Lung (tissue), 17 donors: ENCODE measurements at places on chromosomes 2 and 18. TPM values are rescaled to one million over a fixed set of nuclear protein-coding genes. Genes with fewer than 3 reads are reported as not detected.

GRCh38 chr18:42039396-42039795, 84.4 kb downstream of the PIK3C3 start:
- no peaks in the 10 kb centered on the region for H3K4me1 ChIP-seq
- H3K27ac ChIP-seq, result no peak overlapping the region
- DNase-seq, result no peak
- H3K27me3 ChIP-seq, result no peaks in the 10 kb centered on the region

DNA sequence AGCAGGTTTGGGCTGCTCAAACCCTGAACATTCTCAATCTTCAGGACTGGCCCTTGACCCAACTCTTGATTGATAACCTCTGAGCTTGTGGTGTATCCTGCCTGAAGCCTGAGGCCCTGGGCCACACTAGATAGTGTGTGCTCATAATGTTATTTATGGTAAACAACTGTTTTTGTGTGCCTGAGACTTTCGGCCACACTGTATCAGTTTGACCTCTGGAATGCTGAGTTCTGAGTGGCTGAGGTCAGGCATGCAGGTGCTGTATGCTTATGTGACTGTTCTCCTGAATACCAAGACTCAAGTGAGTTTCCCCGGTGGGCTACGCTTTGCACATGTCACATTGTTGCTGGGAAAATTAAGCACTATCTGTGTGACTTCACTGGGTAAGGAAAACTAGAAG, 82.2 kb upstream of the RMP24 start:
- H3K4me1 ChIP-seq, result no peaks in the 10 kb centered on the region
- DNase-seq, result no peak
- no peak overlapping the region for H3K27ac ChIP-seq
- H3K27me3 ChIP-seq, result no peaks in the 10 kb centered on the region
- H3K36me3 ChIP-seq, result no peaks in the 10 kb centered on the region
- no peak overlapping the region for H3K4me3 ChIP-seq

- no peak for DNase-seq
- no peaks in the 10 kb centered on the region for H3K27me3 ChIP-seq
- no peak overlapping the region for H3K27ac ChIP-seq
- H3K36me3 ChIP-seq, result no peaks in the 10 kb centered on the region
These were observed 86.4 kb upstream of the FN1 start for GRCh38 chr2:215522237-215522636.

- H3K27ac ChIP-seq, result no peak overlapping the region
- DNase-seq, result peak; percentile 46
- H3K4me1 ChIP-seq, result no peaks in the 10 kb centered on the region
These were observed 28.8 kb upstream of the DDX18 start for GRCh38 chr2:117785740-117786139.

GRCh38 chr2:1081451-1082225, 131.0 kb downstream of the SNTG2 start:
- no peak overlapping the region for H3K4me3 ChIP-seq
- no peaks in the 10 kb centered on the region for H3K36me3 ChIP-seq
- H3K4me1 ChIP-seq, result no peaks in the 10 kb centered on the region

DNA sequence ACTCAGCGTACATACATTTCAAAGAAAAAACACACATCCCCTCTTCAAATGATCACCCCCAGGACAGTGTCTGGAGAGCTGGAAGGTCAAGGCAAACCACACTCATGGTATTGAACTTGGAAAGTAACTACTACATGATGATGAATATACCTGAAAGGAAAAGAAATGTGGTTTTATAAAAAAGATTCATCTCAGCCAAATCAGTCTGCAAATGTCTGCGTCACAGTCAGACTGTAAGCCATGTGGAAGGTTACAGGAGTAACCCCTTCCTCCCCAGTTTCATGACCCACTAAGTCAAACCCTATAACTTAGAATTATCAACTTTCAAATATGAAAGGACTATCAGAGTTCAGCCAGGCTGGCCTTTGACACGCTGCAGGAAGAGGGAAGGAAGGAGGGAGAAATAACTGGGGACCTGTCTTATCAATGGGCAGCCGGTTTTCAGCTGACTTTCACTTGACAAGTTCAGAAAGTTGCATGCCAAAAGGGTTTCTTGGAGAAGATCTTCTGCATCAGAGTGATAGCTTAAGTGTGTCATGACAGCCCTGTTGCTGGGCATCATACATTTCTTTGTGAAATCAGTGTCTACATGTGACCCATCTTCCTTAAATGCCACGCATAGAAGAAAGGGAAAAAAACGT, 7.0 kb upstream of the BMP10 start:
- H3K27me3 ChIP-seq, result no peaks in the 10 kb centered on the region
- DNase-seq, result no peak
- no peaks in the 10 kb centered on the region for H3K36me3 ChIP-seq
- H3K4me3 ChIP-seq, result no peak overlapping the region
- no peak overlapping the region for H3K27ac ChIP-seq

- DNase-seq, result peak; percentile 5
- peaks cover 15% of the 10 kb centered on the region for H3K4me1 ChIP-seq
- H3K4me3 ChIP-seq, result no peak overlapping the region
- no peaks in the 10 kb centered on the region for H3K27me3 ChIP-seq
- no peaks in the 10 kb centered on the region for H3K36me3 ChIP-seq
- H3K27ac ChIP-seq, result no peak overlapping the region
These were observed 127.3 kb downstream of the HDAC4 start for GRCh38 chr2:239273280-239274234.

GRCh38 chr2:236886456-236886855, 199.2 kb upstream of the COPS8 start:
- H3K27me3 ChIP-seq, result no peaks in the 10 kb centered on the region
- H3K4me3 ChIP-seq, result no peak overlapping the region
- peaks cover 3% of the 10 kb centered on the region for H3K4me1 ChIP-seq
- no peaks in the 10 kb centered on the region for H3K36me3 ChIP-seq
- DNase-seq, result peak; percentile 57

GRCh38 chr2:199101487-199101886, 356.3 kb downstream of the SATB2 start:
- no peaks in the 10 kb centered on the region for H3K4me1 ChIP-seq
- DNase-seq, result no peak
- no peaks in the 10 kb centered on the region for H3K36me3 ChIP-seq

- peaks cover 3% of the 10 kb centered on the region for H3K36me3 ChIP-seq
- peaks cover 15% of the 10 kb centered on the region for H3K4me1 ChIP-seq
- H3K4me3 ChIP-seq, result peak overlapping the region; percentile 91
- no peak for DNase-seq
- H3K27me3 ChIP-seq, result no peaks in the 10 kb centered on the region
These were observed 678 bp upstream of the ZNF24 start for GRCh38 chr18:35344736-35345459.

DNA sequence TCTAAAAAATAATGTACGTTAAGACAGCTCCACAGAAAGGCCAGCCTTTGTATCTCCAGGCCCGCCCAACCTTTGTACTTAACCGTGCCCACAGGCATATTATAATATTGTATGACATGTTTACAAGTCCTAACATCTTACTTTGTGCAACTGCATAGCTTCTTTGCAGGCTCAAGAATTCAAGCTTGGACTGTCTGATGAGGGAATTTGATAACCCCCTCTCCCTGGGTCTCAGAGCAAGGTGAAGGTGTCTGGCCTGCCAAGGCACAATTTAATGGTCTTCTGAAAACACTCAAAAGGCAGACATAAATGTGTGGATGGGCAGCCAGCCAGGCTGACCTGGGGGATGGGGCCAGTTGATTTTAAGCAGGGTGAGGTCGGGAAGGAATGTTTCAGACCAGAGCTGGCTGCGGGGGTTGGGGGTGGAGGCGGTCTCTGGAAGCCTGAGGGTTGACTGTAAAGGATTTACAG, 732.7 kb upstream of the FANCL start:
- no peaks in the 10 kb centered on the region for H3K27me3 ChIP-seq
- H3K4me1 ChIP-seq, result no peaks in the 10 kb centered on the region
- H3K4me3 ChIP-seq, result no peak overlapping the region
- DNase-seq, result peak; percentile 29

DNA sequence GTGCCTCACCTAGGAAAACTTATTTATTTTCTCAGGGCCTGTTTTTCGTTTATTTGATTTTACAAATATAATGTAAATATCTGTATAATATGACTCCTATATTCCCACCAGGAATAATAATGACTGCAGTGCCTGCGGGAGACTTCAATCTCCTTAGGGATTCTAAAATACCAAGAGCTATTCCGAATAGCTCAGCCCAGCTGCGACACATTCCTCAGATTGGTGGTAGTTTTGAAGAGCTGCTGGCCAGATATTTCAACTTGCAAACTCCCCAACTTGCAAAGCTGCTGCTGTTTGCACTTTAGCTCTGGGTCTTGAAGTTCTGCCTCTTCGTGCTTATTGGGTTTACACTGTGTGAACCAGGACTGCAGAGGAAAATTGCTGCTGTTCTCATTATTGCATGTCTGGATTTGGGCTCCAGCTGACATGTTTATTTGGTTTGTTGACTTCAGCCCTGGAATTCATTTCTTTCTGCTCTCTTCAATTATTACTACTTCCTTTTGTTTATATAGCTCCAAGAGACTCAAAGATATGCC, 480.2 kb upstream of the CHST9 start:
- no peak overlapping the region for H3K27ac ChIP-seq
- H3K4me1 ChIP-seq, result peaks cover 2% of the 10 kb centered on the region
- H3K4me3 ChIP-seq, result no peak overlapping the region
- no peaks in the 10 kb centered on the region for H3K27me3 ChIP-seq
- DNase-seq, result peak; percentile 4
- no peaks in the 10 kb centered on the region for H3K36me3 ChIP-seq

DNA sequence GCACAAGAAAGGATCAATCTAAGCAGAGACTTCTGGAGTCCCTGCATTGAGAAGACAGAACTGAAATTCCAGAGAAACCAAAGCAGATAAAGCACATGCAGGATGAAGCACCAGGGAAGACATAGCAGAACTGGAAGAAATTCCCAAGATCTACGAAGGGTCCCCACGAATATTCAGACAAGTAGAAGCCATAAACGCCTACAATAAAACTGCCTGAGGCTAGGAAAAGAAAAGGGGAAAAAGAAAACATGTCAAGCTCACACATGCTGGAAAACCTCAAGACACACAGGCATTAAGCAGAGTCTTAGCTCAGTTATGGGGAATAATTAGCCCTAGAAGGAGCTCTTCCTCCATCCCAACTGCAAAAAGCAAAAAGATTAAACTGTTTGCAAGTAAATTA, 171.2 kb downstream of the NBAS start:
- no peak for DNase-seq
- H3K27me3 ChIP-seq, result no peaks in the 10 kb centered on the region
- no peak overlapping the region for H3K4me3 ChIP-seq
- H3K27ac ChIP-seq, result no peak overlapping the region
- H3K36me3 ChIP-seq, result peaks cover 4% of the 10 kb centered on the region
- no peaks in the 10 kb centered on the region for H3K4me1 ChIP-seq

DNA sequence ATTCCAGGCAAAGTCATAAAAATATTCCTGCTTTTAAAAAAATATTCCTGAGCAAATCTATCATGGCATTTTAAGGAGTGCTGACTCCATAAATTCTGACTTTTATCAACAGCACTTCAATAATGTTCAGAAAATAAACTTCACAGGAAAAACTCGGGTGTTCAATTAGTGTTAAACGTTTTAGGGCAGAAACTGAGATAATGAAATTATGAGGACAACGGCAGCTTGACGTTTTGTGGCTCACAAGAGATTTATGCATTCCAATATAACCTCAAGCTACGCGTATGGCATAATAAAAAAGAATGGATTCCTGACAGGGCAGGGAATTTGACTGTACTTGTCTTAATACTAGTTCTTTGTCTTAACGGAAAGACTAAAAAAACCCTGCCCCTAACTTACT, 133.2 kb downstream of the ICOS start:
- no peak overlapping the region for H3K4me3 ChIP-seq
- H3K27ac ChIP-seq, result no peak overlapping the region
- H3K4me1 ChIP-seq, result no peaks in the 10 kb centered on the region

DNA sequence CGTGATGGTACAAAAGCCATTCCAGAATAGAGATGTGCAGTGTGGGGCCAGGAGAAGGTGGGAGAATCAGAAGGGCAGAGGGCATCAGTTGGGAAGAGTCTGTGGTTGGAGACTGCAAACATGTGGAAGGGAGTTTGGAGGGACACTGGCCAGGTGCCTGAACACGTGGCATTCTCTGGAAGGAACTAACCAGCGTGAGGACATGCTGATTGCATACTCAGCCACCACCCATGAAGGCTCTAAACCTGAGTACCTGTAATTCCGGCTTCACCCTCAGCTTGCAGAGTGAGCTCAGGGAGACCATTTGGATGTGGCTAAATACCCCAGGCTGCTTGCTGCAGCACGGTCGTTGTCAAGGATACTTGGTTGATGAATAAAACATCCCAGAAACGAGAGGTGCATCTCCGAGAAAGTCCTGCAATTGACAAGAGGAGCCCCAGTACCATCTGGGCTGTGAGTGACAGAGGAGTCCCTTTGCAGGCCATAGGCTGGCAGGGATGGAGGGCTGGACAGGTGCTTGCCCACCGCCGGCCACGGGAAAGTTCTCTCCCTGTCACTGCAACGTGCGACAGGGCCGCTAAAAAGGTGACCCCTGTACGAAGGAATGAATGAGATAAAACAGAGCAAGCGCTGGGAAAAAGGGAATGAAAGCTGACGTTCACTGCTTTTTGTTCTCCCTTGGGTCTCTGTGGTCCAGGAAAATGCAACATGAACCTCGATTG, 5.0 kb downstream of the ACKR3 start:
- no peaks in the 10 kb centered on the region for H3K36me3 ChIP-seq
- peaks cover 57% of the 10 kb centered on the region for H3K4me1 ChIP-seq
- DNase-seq, result no peak
- no peak overlapping the region for H3K4me3 ChIP-seq

DNA sequence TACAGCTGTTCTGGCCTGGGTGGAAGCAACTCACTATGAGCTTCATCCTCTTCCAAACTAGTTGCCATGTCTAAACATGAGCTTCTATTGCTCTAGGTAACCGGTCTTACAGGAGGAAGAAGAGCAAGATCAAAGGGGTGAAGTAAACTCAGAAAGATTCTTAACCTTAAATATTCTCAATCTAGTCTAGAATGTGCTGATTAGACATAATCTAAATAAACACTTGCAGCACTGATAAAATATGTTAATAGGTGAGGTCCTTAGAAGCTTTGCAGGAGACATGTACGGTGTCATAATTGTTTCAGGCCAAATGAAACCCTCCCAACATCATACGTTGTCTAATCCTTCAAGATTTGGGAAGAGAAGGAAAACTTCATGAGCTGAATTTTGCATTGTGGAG, 431.6 kb upstream of the FSHR start:
- no peak overlapping the region for H3K4me3 ChIP-seq
- H3K27me3 ChIP-seq, result no peaks in the 10 kb centered on the region
- H3K4me1 ChIP-seq, result no peaks in the 10 kb centered on the region
- no peak for DNase-seq
- no peaks in the 10 kb centered on the region for H3K36me3 ChIP-seq

RNASEH1 gene
- polyA plus RNA-seq, result 9.6 TPM

FMNL2 gene
- polyA plus RNA-seq, result 18.8 TPM

OR6B2 gene
- polyA plus RNA-seq, result not detected

SLC25A52 gene
- 0.02 TPM for polyA plus RNA-seq

ABHD1 gene
- 0.16 TPM for polyA plus RNA-seq

LRP1B gene
- 0.04 TPM for polyA plus RNA-seq

SEC11C gene
- polyA plus RNA-seq, result 74.3 TPM
